ENCODE measurements at places on chromosomes 12 and 14. TPM values are rescaled to one million over a fixed set of nuclear protein-coding genes. Genes with fewer than 3 reads are reported as not detected.

The CARMIL3 gene
- 0.64 TPM for total RNA-seq

The KRT6A gene
- total RNA-seq, result 20.6 TPM

The ELK3 gene
- total RNA-seq, result 39.2 TPM

The CIDEB gene
- 0.16 TPM for total RNA-seq

The CLEC9A gene
- total RNA-seq, result not detected

The RNFT2 gene
- 2.1 TPM for total RNA-seq

The MYF5 gene
- not detected for total RNA-seq

The DERA gene
- 53.8 TPM for total RNA-seq

The LRIG3 gene
- total RNA-seq, result 26.6 TPM

The KCNJ8 gene
- total RNA-seq, result 3.2 TPM

The SPTB gene
- not detected for total RNA-seq

The ZNF410 gene
- 42.5 TPM for total RNA-seq
